ENCODE measurements at places on chromosomes 3 and 15.

DNA sequence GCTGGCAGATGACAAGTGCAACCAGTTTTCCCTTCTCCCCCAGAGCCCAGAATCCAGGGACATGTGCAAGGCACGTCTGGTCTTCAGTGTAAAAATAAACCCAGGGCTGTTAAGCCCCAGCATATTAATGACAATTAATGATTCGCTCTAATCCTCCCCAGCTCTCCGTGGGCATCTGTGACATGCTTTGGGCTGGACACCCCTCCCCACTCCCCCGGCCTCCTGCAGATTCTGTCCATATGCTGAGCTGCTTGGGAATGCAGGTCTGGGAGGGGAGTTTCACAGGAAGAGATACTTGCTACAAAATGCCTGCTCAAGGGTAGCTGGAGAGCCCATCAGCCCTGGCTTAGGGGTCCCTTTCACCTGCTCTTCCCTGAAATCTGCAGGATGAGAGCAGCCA, 43.0 kb upstream of the NTRK3 start:
- no peak for DNase-seq

DNA sequence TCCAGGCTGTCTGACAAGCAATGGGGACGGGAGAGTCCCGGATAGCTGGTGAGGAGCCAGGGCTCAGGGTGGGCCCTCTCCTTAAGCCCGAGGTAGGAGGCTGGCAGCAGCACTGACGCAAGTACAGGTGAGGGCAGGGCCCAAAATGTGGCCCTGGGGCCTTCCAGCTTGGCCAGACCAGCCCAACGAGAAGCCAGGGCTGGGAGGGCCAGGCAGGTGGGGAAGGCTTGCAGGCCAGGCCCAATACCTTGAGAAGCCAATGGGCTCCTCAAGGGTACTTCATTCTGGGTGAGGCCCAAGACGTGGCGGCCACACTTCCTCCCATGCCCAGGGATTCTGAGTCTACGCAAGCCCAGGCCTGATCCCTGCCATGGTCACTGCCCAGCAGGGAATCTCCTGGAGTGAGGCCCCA, 37.2 kb downstream of the AMOTL2 start:
- no peak for DNase-seq

DNA sequence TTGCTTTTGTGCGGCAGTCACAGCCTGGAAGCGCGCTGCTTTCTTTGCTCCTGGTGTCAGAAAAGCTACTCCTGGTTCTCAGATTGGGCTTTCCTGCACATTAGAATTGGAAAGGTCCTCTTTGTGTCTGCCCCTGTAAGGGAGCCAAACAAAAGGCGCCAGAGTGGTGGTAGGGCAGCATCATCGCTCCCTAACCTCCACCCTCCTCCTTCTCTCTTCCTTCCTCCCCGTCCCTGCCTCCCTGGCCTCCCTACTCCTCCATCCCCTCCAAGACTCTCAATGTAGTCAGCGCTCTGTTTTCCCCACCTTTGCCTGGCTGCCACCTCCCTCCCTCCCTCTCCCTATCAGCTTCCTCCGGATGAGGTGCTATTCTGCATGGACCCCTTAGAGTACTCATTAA, 65.3 kb downstream of the SH3GL3 start:
- no peak for DNase-seq

DNA sequence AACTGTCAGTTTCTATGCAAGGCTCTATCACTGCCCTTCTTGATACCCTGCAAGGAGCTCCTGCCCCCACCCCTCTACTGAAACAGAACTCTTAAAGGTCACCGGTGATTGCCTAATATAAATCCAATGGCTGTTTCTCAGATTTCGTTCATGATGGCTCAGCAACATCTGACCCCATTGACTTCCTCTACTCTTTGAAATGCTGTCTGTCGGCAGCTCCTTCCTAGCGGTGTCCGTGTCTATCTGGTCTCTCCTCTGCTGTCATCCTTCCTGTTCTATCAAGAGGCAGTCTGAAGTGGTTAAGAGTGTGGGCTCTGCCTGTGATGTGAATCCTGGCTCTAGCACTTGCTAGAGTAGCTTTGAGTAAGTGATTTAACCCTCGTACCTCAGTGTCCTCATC, 5.5 kb downstream of the TMEM266 start:
- DNase-seq = peak; percentile 39

- DNase-seq = no peak
Observed at GRCh38 chr3:151969026-151969642, 95.7 kb downstream of the SUCNR1 start.

- no peak for DNase-seq
Observed at GRCh38 chr3:55615694-55616295, 128.7 kb upstream of the WNT5A start.

DNA sequence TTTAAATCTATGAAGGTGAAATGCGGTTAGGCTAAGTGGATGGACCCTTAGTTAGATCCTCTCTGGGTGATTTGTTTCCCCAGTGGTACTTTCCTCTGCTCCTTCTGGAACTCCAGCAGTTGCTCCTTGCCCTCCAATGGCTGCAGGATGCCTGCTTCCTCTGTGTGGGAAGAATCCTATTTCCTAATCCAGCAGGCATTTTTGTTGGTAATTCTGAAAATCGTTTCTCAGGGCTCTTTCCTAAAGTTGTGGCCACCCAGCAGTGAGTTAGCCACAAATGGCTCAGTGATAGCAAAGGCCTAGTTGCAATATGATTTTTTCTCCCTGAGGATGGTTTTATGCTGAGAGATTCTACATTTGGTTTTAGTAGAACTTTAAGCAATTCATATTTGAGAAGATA, 332.3 kb upstream of the C2CD4B start:
- DNase-seq = no peak

DNA sequence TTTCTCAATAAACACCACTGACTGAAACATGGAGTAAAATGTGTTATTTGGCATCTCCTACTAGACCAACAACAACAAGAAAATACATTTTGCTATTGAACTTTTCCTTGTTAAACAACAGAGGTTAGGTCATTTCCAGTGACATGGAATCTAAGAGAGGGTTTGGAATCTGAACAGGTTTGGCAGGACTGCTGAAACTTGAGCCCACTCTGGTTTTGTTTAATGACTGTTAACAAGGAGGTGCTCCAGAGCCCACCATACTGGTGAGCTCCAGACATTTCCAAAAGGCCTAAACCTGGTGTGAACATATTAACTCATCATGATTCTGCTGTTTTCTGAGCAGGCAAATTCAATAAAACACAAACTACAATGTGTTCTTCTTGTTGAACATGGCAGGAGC, 330.7 kb upstream of the TRIM42 start:
- no peak for DNase-seq

GRCh38 chr3:181709537-181710279, 2.0 kb upstream of the SOX2 start:
- peak; percentile 61 for DNase-seq

GRCh38 chr3:17292556-17292955, 407.8 kb downstream of the PLCL2 start:
- no peak for DNase-seq

DNA sequence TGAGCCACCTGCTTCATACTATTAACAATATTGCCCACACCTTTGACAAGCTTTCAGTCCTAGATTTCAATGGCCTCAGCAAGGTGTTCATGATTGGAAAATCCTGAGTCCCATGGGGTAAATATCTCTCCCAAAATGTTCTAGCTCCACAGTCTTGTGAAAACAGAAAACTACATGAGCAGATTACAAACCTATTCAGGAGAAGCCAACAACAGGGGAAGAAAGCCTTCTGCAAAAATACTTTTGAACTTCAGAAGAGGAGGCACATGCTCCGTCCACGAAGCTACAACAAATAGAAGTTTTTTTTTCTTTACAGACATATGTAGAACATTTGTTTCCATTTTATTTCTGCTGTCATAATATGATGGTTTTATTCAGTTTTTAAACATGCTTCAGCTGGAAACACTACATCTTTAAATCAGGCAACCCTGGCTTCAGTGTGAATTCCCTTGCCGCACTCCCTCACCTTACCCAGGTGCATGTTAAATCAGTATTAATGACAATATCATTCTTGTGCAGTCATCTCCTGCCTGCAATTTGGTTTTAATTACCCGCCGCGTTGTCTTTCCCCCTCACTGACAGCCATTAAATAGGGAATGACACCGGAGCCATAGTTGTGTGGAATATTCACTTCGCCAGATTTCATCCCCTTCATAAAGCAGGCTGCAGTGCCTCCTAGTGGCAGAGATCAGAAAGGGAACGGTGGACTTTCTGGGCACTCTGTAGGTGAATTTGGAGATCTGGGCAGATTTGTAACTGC, 725.5 kb upstream of the ARRDC4 start:
- DNase-seq = peak; percentile 17

GRCh38 chr15:97947465-97948260, 12.8 kb upstream of the ARRDC4 start:
- no peak for DNase-seq

DNA sequence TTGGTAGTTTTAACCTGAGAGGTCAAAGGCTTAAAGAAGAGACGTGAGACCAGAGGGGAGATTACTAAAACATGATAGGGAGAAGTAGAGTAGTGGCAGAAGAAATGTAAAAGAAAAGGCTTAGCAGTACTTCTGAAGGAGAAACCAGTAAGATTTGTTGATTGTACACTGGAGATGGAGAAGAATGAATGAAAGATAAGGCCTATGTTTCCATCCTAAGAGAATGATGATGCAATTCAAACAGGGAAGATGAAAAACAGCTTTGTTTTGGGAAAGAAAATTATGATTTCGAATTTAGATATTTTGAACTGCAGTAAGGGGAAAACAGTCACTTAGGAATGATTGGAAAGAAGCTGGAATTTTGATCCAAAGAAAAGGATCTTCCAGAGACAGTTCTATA, 97.4 kb upstream of the PLXND1 start:
- no peak for DNase-seq

DNA sequence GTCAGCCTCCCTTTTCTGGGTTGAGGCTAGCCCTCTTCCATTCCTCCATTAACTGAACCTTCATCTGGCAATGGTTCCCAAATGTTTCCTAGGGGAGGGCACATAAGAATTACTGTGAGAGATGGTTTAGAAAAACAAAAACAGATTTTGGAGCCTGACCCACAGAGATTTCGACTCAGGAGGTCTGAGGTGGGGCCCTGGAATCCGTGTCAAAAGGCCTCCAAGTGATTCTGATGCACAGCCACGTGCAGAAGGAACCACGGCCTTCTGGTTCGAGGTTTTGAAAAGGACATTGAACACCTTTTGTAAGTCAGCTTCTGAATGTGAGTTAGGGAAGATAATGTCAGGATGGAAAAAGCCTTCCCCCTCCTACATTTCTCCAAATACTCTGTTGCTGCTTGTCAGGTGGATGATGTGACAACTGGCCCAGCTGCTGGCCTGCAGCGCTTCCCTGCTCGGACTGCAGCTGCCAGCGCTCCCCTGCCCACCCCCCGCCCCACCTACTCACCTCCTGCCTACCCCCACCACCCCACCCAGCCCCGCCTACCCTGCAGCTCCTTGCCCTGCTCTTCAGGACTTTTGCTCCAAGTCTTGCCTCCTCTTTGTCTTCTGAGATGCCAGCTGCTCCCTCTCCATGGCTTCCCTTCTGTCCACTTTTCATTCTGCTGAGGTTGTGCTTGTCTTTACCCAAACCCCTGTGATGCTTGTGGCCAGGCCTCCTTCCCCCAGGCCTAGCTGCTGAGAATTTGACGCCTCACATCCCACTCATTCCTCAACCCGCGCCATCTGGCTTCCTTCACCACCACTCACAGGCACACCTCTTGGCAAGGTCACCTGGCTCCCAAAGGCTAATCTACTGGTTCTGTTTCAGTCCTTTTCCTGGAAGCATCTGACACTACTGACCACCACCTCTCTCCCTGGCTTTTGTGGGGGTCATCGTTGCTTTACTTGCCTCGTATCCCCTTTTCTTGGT, 6.6 kb downstream of the EHD4 start:
- peak; percentile 28 for DNase-seq

GRCh38 chr15:44101944-44102343, 93.1 kb downstream of the FRMD5 start:
- DNase-seq = no peak

DNA sequence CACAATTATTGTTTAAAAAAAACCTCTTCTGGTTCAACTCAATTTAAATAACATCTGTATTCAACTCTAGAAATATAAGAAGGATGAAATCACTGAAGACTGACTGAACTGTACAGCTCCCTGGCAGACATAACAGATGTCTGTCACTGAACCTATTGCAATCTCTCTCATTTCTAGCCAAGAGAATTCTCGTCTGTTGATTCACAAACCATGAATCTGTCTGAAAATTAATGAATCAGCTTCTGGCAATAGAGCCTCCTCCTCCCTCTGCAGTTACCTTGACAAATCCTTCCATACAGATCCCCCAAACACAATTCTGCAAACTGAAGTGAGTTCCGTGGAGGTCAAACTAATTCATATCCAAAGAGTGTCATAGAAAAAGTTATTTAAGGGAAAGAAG, 561.4 kb downstream of the PYDC2 start:
- DNase-seq = no peak

GRCh38 chr15:37016231-37016630, 84.1 kb downstream of the MEIS2 start:
- no peak for DNase-seq

- peak; percentile 35 for DNase-seq
Observed at GRCh38 chr3:66394019-66394752, 106.6 kb downstream of the LRIG1 start.

GRCh38 chr3:133209871-133210550, 171.8 kb downstream of the TMEM108 start:
- peak; percentile 48 for DNase-seq

- DNase-seq = no peak
Observed at GRCh38 chr3:20916951-20917606, 731.1 kb upstream of the SGO1 start.

- no peak for DNase-seq
Observed at GRCh38 chr15:31036783-31037182, 45.4 kb upstream of the MTMR10 start.

- DNase-seq = no peak
Observed at GRCh38 chr3:177102553-177102952, 94.7 kb downstream of the TBL1XR1 start.

DNA sequence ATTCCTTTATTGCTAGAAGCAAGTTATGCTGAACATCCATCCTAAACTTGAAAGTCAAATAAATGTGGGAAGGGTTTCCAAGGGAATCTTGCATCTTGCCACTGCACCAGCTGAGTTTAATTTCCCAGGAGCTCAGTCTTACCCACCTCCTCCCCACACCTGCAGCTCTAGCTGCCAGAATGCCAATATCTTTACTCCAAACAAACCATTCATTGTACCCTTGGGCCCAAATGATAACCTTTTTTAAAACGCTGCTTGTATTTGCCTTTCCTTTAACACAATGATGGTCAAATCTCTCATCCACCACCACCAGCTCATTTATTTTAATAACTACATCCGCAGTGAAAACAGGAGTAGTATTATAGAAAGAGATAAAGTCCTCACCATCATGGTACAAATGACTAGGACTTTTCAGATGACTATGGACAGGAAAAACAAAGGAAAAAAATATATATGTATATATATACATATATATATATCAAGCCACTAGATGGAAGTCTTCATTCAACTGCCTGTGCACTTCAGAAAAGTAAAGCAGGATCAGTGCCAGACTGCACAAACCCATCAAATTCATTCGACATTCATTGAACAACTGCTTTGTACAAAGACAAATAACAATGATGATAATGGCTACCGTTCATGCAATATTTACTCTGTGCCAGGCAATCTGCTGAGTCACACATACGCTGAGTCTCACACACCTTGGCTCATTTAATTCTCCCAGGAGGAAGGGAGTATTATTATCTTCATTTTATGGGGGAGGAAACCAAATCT, 44.0 kb downstream of the BFSP2 start:
- DNase-seq = peak; percentile 60
